Kidney (tissue), 22 donors: ENCODE measurements at places on chromosomes 2 and 18. TPM values are rescaled to one million over a fixed set of nuclear protein-coding genes. Genes with fewer than 3 reads are reported as not detected.

DCDC2C gene
- not detected for polyA plus RNA-seq

GLI2 gene
- polyA plus RNA-seq: 0.32 TPM

RAB27B gene
- 0.32 TPM for polyA plus RNA-seq

DNA sequence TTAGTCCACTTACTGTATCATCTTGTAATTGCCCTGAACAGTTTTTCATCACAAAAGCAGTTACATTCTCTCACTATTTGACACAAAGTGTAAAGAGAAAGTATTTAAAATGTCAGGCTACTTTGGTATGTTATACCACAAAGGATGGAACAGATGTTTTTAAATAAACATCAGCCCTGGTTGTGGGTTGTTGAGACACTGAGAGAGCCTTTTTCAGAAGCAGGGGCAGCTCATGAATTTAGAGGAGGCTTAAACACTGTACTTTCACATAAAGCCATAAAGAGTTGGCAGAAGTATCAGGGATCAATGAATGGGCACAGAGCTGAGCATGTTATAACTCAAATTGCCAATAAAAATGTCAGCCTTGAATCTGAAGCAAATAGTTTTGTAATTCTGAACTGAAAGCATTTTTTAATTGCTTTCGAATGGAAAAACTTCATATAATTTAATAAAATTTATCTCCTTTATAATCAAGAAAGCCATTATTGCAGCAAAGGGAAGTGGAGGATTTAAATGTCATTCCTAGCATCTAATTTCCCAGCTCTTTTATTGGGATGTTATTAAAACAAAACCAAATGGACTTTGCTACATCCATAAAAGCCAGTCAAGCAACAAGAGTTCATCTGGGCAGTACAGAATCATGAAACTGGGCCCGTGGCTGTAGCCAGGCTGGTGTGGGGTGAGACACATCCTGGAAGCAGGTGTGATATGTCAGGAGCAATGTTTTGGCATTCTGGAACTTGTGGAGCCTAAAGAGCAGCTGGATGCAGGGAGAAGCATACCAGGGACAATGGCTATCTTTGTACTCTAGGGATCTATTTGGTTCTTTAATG is 95.1 kb upstream of the NT5C1B start:
- DNase-seq: no peak

DNA sequence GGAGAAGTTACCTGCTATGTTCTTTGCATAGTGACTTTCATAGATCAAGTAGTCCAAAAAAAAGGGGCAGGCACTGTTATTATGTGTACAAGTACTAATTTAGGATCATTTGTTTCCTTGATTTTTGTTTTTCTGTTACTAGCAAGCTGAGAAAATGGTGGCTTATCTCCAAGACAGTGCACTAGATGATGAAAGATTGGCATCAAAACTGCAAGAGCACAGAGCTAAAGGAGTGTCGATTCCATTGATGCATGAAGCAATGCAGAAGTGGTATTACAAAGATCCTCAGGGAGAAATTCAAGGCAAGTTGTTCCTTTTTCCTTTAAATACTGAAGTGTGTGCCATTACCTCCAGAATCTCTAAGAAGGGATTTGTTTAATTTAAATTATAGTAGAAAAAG is 19.6 kb upstream of the KCNJ13 start:
- DNase-seq: no peak

- no peak for DNase-seq
Measured at GRCh38 chr2:66170744-66171330, 264.1 kb upstream of the MEIS1 start.

- no peak for DNase-seq
Measured at GRCh38 chr2:86706220-86706619, 13.9 kb upstream of the RMND5A start.

- DNase-seq: no peak
Measured at GRCh38 chr2:210399440-210400041, 77.0 kb downstream of the LANCL1 start.

- DNase-seq: no peak
Measured at GRCh38 chr2:189633392-189633811, 27.9 kb upstream of the ASNSD1 start.

DNA sequence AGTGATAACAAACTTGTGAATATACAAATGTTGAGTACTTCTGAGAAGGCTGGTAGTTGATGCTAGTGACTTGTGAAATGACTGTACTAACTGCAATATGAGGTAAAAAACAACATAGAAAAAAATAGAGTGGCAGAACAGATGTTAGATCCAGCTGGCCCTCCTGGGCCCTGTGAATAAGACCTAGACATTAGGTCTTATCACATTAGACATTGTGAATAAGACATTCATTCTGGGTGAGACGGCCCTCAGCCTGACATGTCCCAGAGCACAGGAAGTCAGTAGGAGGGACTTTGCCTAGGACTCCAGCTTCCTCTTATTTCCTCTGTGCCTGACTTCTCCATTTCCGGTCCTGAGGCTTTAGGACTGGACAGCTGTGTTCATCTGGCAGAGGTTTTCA is 22.9 kb downstream of the DOK1 start:
- no peak for DNase-seq

GRCh38 chr2:234462218-234462992 is 34.5 kb downstream of the ARL4C start:
- no peak for DNase-seq

GRCh38 chr18:8811115-8811514 is 105.8 kb downstream of the MTCL1 start:
- DNase-seq: no peak

- DNase-seq: peak; percentile 34
Measured at GRCh38 chr2:8548619-8549150, 133.2 kb upstream of the ID2 start.

GRCh38 chr2:207567671-207568070 is 37.9 kb downstream of the CREB1 start:
- no peak for DNase-seq
